ENCODE measurements at places on chromosomes 13 and 19.
A peak's percentile ranks its signal among the peaks of the same experiment; 100 is the strongest.

GRCh38 chr13:35475960-35476943 is at the start of gene MAB21L1:
Gene MAB21L1 (minus strand): TSS chr13:35476689. CDS start chr13:35476138, 551 bp downstream.
- DNase-seq, result peak; percentile 96

DNA sequence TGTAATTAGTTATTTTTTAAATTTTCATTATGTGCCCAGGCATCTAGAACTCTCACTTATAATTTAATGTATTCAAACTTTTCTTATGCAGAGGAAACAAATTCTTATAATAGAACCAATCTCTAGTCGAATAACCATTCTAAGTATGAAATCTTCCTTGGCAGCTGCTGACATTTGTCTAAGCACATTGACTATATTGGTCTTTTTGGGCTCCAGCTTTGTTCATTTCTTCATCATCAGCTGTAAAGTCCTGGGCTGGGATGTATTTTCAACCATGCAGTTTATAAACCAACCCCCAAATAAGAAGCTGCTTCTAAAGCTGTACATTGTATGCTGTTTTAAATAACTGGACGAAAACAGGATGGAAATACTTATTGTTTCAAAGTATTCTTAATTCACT is 2.3 kb upstream of the MICU2 start:
- no peak for DNase-seq

DNA sequence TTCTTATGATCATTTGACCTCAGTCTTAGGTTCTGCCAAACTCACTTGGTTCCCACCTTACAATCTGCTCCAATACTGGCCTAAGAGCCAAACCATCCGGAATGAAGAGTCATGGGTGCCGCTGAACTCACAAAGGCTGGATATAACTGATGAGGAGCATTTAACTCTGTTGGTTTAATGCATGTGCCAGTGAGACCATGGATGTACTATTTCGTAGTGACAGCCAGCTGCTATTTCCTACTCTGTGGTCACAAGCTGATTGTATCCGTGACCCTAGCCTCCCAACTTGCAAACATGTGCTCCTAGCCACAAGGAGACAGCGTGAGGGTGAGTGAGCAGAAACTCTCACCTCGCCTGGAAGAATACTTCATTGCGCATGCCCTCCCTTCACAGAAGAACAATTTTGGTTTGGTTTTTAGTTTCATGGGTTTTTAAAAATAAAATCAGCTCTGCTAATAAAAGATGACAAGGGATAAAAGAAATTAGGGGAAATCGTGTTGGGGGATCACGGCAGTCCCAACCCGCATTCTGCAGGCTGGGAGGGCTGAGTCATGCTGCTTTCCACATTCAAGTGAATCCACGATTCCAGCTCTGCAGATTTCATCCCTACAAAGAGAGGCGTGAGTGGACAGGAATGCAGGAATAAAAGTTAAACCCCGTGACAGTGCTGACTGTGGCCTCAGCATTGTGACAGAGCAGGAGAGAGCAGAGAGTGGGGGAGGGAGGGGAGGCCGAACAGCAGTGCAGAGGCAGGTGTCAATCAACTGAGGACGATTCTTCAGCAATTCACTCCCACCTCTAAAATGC is 66.8 kb upstream of the RAP2A start:
- peak; percentile 52 for DNase-seq

DNA sequence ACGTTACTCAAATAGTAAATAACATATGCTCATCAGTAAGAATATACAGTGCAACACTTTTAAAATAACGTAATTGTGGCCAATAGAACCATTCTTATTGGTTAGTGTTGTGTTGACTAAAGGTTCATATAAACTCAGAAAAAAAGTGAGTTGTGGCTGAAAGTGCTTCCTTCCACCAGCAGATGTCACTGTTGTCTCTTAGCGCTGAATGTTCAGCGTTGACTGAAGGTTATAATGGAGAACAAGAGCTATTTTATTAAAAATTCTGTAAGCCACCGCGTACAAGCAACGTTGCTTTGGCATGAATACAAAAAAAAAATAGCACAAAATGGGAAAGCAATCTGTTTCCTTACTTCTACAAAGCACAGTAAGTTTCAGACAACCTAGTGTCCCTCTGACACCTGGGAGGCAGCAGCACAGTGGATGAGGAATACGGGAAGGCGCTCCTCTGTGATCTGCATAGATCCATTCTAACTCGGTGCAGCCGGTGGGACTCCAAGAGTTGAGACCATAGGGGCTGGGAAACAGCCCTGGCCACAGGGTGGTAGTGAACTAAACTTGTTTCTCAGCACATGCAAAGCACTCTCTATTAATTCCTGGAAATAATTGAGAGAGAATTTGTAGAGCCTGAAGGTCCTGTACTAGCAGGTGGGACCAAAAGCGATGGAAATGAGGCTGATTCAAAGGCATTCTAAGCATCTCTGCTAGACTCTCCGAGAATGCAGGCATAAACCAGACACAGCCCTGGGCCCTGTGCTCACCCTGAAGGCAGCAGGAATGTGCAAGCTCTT is 23.9 kb upstream of the OXGR1 start:
- DNase-seq, result peak; percentile 26

GRCh38 chr13:33999811-34000605 is 182.1 kb downstream of the RFC3 start:
- DNase-seq, result no peak

- DNase-seq, result peak; percentile 79
Observed at GRCh38 chr13:43058318-43058674, 34.9 kb downstream of the DNAJC15 start.
